ENCODE measurements at places on chromosomes 7 and 10. TPM values are rescaled to one million over a fixed set of nuclear protein-coding genes. Genes with fewer than 3 reads are reported as not detected.

GRCh38 chr10:119693262-119693957 is 32.4 kb upstream of the INPP5F start:
- no peak for DNase-seq

DNA sequence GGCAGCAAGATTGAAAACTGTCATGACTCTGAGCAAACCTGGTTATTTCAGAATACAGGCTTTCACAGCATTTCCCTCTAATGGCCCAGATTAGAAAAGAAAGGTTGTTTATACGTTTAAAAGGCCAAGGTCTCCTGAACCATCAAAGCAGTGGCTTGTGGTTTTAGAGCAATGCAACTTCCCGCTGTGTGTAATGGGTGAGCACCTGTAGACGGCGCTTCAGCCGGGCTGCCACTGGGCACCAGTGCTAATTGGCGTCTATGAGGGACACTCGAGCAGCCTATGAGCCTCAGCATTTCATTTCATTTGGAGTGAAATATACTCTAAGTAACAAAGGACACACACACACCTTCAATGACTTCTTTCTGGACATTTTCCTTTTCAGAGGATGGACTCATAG is 671.0 kb upstream of the FZD8 start:
- no peak for DNase-seq

DNA sequence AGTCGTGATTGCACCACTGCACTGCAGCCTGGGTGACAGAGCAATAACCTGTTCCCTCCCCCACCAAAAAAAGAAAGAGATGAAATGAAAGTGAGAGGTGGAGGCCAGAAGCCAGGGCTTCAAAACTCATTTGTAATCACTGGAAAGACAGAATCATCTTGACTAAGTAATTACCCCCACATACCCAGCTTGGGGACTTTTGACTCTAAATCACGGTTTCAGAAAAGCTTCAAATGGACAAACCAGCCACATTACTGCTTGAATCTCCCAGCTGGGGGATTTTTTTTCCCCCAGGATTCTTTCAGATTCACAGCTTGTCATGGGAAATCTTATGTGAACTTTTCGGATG is 361.0 kb downstream of the FRMD4A start:
- peak; percentile 40 for DNase-seq

Gene GARIN1A
- 0.51 TPM for total RNA-seq
